ENCODE measurements at places on chromosomes 1 and 21. TPM values are rescaled to one million over a fixed set of nuclear protein-coding genes. Genes with fewer than 3 reads are reported as not detected.

- DNase-seq, result no peak
Observed at GRCh38 chr1:175338387-175339135, 146.0 kb upstream of the KIAA0040 start.

DNA sequence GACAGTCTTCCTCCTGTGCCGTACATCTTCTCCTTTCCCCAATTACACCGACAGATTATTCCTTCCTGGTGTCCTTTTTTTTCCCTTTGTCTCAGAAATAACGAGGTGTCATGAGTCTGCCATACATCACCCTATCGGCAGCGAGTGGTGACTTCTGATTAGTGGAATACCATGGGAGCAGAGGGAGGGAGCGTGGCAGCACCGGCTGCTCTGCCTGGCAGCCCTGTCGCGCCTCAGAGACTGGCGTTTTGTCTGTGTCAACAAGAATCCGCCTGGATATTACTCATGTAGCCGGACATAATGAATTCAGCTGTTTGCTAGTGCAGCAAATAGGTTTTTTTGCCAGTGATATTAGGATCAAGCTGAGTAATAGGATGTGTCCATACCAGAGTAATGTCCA is 51.8 kb downstream of the UTP25 start:
- DNase-seq, result no peak

The AVPR1B gene
- not detected for total RNA-seq

The OR2AK2 gene
- total RNA-seq, result not detected

The GJC2 gene
- 2.6 TPM for total RNA-seq

The CIART gene
- 37.4 TPM for total RNA-seq

DNA sequence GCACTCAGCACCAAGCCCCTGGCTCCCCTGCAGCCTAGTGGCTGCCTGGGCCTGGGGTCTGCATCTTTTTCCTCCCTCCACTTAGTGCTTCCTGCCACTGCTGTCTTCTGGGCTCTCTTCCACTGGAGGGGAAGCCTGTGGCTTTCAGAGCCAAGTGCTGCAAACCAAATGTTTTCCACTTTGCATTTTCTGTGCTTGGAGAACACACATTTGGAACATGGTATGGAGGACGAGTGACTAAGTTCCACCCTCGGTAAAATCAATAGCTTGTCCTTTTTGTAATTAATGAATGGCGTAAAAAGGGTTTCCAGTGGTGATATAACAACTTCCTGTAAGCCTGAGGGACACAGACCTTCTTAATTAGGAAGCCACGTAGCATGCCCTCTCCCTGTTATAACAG is 10.1 kb upstream of the GPR153 start:
- DNase-seq, result no peak

The KDF1 gene
- total RNA-seq, result 51.1 TPM

- DNase-seq, result peak; percentile 77
Observed at GRCh38 chr1:99264201-99265021, at the start of gene PLPPR4. PLPPR4 (plus strand) TSS chr1:99264492; CDS start chr1:99264594, 102 bp downstream.

The RGS7 gene
- total RNA-seq, result not detected

GRCh38 chr1:162091681-162092524 is 22.4 kb downstream of the NOS1AP start:
- DNase-seq, result no peak

The KRTAP7-1 gene
- not detected for total RNA-seq

The UQCRH gene
- total RNA-seq, result 306 TPM

- no peak for DNase-seq
Observed at GRCh38 chr21:25424634-25425033, 182.6 kb downstream of the MRPL39 start.

DNA sequence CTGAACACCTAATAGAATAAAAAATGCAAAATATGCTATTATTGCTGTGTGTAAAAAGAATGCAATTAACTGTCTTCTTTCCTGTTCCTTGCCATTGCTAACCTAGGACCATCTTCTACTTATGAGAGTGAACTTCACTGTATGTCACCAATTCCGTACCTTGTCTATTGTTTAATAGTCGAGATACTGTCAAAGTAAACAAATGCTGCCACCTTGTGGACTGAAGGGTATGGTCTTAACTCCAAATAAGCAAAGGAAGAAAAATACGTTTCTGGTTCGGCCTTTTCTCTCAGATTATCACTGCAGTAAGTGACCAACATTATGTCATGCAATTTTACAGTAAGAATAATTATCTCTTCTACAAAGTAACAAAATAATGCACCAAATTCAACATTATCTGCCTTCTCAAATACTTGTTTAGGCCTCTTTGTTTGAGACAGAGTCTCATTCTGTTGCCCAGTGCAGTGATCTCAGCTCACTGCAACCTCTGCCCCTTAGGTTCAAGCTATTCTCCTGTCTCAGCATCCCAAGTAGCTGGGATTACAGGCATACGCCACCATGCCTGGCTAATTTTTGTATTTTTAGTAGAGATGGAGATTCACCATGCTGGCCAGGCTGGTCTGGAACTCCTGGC is 133.4 kb downstream of the COP1 start:
- no peak for DNase-seq

- no peak for DNase-seq
Observed at GRCh38 chr1:72357411-72357810, 75.1 kb upstream of the NEGR1 start.

- DNase-seq, result no peak
Observed at GRCh38 chr1:154154534-154155191, at the start of gene NUP210L. NUP210L (minus strand) TSS chr1:154155073.

DNA sequence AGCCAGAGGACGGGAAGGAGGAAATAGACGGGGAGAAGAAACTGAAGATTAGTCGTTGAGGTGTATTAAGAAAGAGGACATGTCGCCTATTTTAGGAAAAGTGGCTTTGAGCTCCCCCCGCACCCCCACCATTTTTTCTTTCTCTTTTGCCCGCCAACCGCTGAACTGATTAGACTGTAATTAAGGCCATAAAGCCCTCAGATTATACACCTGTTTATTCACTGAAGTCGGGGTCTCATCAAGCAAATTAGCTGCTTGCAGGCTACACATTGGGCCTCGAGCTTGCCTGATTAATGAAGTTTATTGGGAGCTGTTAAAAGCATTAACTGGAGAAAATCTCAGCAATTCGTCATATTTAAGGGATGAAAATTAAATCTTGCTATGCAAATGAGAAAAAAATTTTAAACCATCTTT is 119.4 kb upstream of the RRP15 start:
- no peak for DNase-seq

The FMO5 gene
- total RNA-seq, result 31.0 TPM

GRCh38 chr1:192367436-192367835 is 50.6 kb downstream of the RGS21 start:
- DNase-seq, result no peak

GRCh38 chr1:236677641-236678235 is 8.6 kb upstream of the ACTN2 start:
- DNase-seq, result no peak

The RNASEL gene
- 5.2 TPM for total RNA-seq

- DNase-seq, result no peak
Observed at GRCh38 chr1:43786201-43786958, 79.0 kb downstream of the ST3GAL3 start.
